ENCODE measurements at places on chromosomes 13 and 19.

GRCh38 chr19:18245297-18245696, 19.1 kb upstream of the PDE4C start:
- no peak overlapping the region for H3K4me3 ChIP-seq
- no peak for DNase-seq

GRCh38 chr19:52943134-52943883, 19.4 kb downstream of the ZNF816 start:
- H3K36me3 ChIP-seq: no peaks in the 10 kb centered on the region
- no peak for DNase-seq
- no peaks in the 10 kb centered on the region for H3K27me3 ChIP-seq
- peaks cover 4% of the 10 kb centered on the region for H3K4me1 ChIP-seq

- H3K27me3 ChIP-seq: no peaks in the 10 kb centered on the region
- H3K4me1 ChIP-seq: peaks cover 93% of the 10 kb centered on the region
- peaks cover 6% of the 10 kb centered on the region for H3K36me3 ChIP-seq
- no peak overlapping the region for H3K4me3 ChIP-seq
- H3K27ac ChIP-seq: no peak overlapping the region
These were observed 17.8 kb downstream of the GATAD2A start for GRCh38 chr19:19423322-19423721.

- no peak for DNase-seq
- peaks cover 6% of the 10 kb centered on the region for H3K36me3 ChIP-seq
- peaks cover 5% of the 10 kb centered on the region for H3K4me1 ChIP-seq
- no peak overlapping the region for H3K27ac ChIP-seq
These were observed 5.1 kb upstream of the DNM2 start for GRCh38 chr19:10712754-10713153.

DNA sequence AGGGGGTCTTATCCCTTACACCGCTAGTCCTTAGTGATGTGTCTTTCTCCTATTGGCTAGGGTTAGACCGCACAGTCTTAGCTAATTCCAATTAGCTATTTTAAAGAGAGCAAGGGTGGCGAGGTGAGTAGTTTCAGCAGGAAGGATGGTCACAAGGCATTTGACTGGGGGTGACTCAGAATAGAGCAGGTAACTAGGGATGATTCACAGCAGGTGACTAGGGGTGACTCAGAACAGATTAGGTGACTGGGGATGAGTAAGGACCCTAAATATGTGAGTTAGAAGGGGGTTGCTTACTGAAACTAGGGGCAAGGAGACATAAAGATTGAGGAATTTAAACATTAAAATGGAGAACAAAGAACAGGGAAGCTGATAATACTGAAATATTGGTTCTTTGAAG, 64.3 kb downstream of the ZNF66 start:
- no peak overlapping the region for H3K27ac ChIP-seq
- H3K36me3 ChIP-seq: no peaks in the 10 kb centered on the region
- no peak overlapping the region for H3K4me3 ChIP-seq
